Stimulated activated naive CD4-positive, alpha-beta T cell (primary cell): ENCODE measurements at places on chromosomes 11 and 22.
A peak's percentile ranks its signal among the peaks of the same experiment; 100 is the strongest.

- DNase-seq = peak; percentile 21
Measured at GRCh38 chr11:60334005-60334620, 7.1 kb downstream of the MS4A6E start.

GRCh38 chr11:66218036-66218435 is 50.4 kb upstream of the RAB1B start:
- no peak for DNase-seq

- peak; percentile 10 for DNase-seq
Measured at GRCh38 chr11:68584097-68584496, 100.2 kb upstream of the GAL start.

DNA sequence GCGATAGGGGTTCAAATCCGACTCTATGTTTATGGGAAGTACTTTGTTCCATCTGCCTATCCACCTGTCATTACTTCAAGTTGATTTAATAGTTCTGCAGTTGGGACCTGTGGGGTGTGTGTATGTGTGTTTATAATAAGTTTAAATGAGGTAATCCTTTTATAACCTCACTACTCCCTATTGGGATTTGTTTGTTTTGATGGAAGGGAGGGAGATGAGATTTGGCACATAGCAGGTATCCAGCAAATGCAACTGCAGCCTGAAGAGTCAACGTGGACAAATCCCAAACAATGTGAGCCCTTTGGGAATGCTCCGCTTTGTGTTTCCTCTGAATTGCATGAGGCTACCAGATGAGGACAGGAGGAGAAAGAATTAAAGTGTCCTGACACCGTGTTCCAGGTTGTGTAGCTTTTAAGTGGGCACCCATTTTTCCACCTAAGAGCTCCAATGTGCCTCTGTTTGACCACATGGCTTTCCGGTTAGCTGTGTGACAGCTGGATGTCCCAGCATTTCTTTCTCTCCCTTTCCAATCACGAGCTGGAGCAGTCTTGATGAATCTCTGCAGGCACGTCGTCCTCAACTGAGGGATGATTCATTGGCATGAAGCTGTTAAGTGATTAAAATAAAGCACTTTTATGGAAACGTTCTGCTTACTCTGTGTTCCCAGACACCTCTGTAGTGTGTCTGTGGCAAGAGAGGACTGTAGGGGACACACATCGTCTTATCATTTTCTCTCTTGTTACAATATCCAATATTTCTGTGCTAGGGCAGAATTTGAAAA is 610.7 kb downstream of the NTM start:
- no peak for DNase-seq

- DNase-seq = no peak
Measured at GRCh38 chr11:115580416-115580815, 76.2 kb upstream of the CADM1 start.

DNA sequence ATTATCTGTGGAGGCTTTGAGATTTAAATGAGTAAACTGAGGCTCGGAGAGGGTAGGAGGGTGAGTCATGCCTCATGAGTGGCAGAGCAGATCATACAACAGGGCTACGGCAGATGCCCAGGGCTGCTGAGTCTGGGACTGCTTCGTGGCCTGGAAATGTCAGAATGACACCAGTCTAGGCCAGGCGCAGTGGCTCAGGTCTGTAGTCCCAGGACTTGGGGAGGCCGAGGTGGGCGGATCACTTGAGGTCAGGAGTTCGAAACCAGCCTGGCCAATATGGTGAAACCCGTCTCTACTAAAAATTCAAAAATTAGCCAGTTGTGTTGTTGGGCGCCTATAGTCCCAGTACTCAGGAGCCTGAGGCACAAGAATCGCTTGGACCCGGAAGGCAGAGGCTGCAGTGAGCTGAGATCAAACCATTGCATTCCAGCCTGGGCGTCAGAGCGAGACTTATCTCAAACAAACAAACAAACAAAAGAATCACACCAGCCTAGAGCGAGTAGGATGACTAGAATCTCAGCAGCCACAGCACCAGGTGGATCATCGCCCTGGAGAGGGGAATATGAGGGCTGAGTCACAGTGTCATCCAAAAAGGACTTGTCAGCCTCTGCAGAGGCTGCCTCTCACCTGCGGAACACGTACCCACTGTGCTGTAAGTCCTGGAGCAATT is 48.6 kb upstream of the ADA2 start:
- DNase-seq = no peak

- no peak for DNase-seq
Measured at GRCh38 chr11:116787436-116787785, 412 bp downstream of the ZPR1 start.

DNA sequence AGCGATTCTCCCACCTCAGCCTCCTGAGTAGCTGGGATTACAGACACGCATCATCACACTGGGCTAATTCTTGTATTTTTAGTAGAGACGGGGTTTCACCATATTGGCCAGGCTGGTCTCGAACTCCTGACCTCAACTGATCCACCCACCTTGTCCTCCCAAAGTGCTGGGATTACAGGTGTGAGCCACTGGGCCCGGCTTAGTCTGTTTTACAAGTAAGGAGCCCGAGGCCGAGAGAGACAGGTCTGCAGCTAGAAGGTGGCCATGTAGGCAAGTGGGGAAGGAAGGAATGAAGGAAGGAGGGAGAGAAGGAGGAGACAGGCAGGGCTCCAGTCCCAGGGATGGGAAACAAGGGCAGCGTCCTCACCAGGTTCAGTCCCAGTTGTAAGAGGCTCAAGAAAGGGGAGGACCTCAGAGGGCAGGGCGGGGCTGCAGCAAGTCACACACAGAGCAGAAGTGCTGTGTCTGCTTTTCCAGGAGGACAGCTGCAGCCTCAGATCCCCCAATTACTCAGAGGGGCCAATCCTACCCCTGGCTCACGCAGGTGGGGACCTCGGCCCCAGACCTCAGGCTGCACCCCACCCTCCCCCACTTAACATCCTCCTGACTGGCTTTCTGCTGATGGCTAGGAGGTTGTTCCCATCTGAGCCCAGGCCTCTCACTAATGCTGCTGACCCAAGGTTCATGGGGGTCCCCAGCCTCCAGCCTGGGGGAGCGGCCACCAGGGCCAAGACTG is 53.8 kb upstream of the PRR5 start:
- no peak for DNase-seq

DNA sequence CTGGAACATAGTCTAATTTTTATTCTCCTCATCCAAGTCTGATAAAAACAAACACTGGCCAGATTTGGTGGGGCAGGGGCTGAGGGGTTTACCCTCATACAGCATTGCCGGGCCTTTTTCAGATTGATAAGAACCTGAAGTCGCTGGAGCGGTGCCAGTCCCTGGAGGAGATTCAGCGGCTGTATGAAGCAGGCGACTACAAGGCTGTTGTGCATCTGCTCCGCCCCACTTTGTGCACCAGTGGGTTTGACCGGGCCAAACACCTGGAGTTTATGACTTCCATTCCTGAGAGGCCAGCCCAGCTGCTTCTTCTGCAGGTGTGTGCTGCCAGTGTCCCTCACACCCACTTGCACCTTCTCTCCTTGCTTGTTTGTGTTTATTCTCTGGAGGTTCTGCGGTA is 55.8 kb downstream of the CABIN1 start:
- no peak for DNase-seq

- no peak for DNase-seq
Measured at GRCh38 chr22:33896575-33897447, 23.5 kb downstream of the LARGE1 start.

DNA sequence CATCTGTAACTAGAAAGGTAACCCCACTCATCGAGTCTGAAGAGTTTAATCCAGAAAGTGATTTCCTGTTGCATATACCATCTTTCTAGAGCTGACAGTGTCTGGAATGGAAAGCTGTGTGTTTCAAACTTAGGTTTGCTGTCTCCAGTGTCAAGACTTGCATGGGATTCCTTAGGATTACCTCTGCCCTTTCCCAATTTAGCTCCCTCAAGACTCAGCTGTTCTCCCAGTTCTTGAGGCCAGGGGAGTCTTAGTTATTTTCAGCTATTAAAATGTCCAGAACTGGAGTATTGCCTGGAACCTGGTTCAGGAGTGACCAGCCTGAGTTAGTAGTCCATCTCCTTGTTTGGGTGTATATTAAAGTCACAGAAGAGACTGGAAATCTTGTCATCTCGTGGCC is 25.0 kb upstream of the LDHA start:
- no peak for DNase-seq

DNA sequence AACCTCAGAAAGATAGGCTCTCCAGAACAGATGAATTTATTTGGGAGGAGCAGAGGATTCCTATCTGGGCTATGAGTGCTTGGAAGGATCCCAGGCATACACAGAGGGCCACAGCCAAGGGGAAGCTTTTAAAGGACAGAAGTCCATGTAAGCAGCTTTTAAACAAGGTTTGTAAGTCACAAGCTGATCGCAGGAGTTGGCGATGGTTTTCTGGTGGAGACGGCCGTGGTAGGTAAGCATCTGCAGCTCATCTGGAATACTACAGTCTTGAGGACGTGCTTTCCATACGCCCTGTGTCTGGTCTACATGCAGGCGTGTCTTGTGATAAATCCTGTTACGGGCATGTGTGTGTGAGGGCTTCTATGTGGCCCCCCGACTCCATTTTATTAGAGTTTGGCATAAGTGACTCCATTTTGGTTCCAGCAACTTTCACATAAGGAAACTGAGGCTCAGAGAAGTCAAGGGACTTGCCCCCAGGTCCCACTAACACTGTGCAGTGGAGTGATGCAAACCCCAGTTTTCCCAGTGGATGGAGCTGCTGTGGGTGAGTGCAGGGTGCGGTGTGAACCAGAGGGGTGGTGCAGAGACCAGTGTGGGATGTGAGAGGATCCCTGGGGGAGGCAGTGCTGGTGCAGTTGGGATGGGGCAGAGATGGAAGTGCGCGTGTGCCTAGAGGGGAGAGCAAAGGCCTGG is 11.8 kb upstream of the ACY3 start:
- DNase-seq = no peak

- DNase-seq = no peak
Measured at GRCh38 chr11:14366936-14367335, 8.0 kb upstream of the RRAS2 start.

DNA sequence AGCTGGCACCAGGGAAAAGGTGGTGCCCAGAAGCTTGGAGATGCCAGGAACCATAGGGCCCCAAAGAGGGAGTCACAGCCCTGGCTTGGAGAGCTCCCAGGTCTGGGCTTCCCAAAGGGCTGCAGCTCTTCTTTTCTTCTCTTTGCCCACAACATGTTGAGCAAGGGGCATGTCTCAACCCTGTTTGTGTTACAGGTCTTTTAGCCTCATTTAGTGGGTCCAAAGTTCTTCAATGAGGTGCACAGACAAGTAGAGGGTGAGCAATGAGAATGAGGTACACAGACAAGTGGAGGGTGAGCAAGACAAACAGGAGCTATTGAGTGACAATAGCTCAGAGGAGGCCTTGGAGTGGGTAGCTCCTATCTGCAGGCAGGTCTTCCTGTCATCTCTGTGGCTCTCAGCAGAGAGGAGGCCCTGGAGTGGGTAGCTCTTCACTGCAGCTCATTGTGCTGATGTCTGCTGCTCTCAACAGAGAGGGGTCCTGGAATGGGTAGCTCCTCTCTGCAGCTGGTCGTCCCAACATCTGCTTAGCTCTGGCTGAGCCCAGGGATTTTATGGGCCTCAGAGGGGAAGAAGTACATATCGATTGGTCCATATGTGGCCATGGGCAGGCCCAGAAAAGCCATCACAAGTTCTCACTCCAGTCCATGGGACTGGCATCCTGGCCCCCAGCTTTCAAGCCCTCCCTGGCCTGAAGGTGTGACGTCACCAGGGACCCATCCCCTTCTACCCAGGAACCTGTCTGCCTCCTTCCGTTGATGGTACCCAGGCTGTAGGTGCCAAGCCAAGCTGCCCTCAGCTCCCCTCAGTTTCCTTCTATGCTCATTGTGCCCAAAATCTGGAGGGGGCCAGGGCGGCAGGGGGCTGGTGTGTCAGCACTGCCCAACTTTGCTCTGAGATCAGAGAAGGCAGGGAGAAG is 34.9 kb downstream of the WBP2NL start:
- DNase-seq = no peak

DNA sequence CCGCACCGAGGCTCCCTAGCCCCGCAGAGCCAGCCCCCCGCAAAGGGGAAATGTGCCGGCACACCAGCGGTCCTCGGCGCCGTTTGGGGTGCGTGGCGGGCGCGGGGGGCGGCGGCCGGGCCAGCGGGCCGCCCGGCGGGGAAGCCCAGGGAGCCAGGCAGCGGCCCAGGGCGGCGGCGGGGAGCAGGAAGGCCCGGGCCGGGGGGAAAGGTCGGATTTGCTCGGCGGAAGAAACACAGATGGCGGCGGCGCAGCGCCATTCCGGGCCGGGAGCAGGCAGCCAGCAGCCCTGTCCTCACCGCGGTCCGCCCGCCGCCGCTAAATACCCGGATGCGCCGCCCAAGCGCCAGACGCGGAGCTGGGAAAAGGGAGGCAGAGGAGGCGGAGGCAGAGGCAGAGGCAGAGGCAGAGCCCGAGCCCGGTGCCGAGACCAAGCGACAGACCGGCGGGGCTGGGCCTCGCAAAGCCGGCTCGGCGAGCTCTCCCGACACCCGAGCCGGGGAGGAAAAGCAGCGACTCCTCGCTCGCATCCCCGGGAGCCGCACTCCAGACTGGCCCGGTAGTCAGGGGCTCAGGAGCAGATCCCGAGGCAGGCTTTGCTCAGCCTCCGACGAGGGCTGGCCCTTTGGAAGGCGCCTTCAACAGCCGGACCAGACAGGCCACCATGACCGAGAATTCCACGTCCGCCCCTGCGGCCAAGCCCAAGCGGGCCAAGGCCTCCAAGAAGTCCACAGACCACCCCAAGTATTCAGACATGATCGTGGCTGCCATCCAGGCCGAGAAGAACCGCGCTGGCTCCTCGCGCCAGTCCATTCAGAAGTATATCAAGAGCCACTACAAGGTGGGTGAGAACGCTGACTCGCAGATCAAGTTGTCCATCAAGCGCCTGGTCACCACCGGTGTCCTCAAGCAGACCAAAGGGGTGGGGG is 2.6 kb upstream of the GCAT start:
- DNase-seq = peak; percentile 65

GRCh38 chr11:12483604-12484003 is 106.2 kb downstream of the PARVA start:
- no peak for DNase-seq

DNA sequence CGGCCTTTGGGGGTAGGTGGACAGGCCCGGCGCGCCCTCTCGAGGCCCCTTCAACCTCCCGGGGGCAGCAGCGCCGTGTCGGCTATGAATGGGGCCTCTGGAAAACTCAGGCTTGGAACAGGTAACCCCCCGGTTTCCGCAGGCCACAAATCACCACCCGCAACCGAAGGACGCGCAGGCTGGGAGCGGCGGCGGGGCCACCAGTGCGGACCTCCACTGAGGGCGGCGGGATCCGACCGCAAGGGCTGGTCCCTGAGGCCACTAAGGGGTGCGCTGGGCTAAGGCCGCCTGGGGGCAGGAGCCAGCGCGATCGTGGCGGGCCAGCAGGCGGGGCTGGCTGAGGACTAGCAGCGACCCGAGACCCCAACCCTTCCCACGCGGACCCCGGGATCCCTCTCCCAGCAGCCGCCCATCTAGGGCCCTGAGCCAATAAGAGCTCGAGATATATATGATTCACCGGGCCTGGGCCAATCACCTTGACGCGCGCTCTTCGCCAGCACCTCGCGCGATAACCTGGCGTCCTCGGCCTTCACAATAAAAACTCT is 609 bp upstream of the ATF4 start:
- DNase-seq = no peak

- DNase-seq = no peak
Measured at GRCh38 chr11:78200553-78200952, 11.8 kb downstream of the USP35 start.

- DNase-seq = no peak
Measured at GRCh38 chr11:1847926-1848639, 4.8 kb upstream of the LSP1 start.
